ENCODE measurements at places on chromosomes 12 and 14.

DNA sequence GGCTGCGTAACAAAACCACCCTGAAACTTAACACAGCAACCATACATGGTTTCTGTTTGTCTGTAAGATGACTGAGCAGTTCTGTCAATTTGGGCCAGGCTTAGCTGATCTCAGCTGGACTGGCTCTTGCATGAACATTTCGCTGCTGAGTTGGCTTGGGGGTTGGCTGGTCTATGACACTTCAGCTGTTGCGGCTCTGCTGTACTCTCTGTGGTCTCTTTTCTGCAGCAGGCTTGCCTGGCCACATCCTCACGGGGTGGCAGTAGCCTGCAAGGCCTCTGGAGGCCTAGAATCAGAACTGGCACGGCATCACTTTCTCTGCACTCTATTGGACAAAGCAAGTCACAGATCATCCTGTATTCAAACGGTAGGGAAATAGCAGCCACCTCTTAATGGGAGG lies 216.2 kb downstream of the BCL11B start:
- DNase-seq = no peak

- DNase-seq = no peak
Observed at GRCh38 chr12:71007020-71007419, 86.5 kb upstream of the PTPRR start.

GRCh38 chr12:86660488-86661147 lies 404.4 kb upstream of the MGAT4C start:
- no peak for DNase-seq

GRCh38 chr12:54017878-54018467 lies 9.2 kb downstream of the HOXC8 start:
- peak; percentile 79 for DNase-seq

DNA sequence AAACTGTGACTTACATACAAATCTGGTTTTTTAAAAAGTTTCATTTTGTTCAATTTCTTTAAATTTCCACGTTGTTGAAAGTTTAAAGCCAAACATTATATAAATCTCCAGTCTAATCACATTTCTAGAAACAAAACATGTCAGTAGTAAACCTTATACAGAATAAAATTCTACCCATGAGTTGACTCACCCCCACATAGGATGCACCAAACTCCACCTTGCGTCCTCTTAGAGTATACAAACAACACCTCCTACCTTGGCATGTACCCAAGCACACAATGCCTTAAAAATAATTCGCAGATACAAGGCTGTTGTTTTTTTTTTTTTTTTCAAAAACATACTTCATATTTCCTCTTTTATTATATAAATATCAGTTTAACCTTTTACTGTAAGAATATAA lies 3.3 kb downstream of the FBXL14 start:
- DNase-seq = no peak

GRCh38 chr12:31018106-31018789 lies 55.4 kb upstream of the DDX11 start:
- no peak for DNase-seq

DNA sequence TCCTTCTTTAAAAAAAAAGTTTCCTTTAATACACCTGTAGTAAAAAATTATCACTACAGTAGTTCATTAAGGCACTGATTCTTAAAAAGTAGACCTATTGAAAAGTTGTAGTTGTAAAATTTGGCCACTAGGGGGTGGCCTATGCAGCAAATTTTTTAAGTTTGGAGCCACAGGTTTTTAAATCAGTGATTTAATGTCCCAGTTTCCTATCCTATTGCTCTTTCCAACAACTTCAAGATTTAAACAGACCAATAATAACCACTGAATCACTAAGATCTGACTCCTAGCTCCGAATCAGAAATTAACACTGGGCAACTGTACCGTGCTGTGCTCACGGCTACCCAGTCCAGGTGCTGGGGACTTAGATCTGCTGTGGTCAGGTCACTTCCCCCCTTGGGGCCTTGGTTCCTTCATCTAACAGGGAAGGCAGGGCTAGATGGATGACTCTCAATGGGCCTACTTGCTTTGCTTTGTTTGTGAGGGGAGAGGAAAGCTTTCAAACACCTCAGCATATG lies 279.3 kb downstream of the MED13L start:
- peak; percentile 55 for DNase-seq

- no peak for DNase-seq
Observed at GRCh38 chr14:82366803-82367202, 833.1 kb upstream of the SEL1L start.

GRCh38 chr14:96067985-96068930 lies 29.1 kb downstream of the C14orf132 start:
- no peak for DNase-seq

DNA sequence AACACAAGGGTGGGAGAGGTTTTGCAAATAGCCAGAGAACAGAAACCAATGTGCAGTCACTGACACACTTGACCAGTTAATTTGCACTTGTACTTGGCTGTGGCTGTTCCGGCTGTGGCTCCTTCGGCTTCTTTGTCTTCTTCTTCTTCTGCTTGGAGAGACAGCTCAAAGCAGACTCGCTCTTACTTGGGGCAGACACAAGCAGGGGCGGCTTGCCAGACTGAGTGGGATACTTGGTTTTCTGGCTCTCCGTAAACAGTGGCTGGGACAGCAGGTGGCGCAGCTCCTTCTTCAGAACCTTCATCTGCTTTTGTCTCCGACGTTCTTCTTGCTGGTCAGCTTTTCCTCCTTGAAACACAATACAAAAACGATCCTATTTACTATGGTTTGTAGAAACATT lies 25.0 kb downstream of the OTUB2 start:
- DNase-seq = no peak
